ENCODE measurements at places on chromosomes 7 and 10.

DNA sequence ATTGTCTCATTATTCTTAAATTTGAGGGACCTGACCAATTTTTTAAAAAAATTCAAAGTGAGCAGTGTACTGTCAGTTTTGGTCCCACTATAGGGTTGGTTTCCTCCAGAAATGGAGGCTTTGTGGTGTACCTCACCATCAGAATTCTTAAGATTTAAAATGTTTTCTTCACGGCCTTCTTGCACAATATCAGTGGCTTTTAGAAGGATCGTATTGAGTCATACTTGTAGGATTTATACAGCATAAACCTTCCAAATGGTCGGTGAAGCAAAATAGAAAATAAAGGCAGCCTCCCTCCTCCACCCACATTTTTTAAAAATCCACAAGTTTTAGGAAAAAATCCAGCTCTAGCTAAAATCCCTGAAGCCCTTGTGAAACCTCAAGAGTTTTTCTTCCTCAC is 126.4 kb downstream of the RNLS start:
- DNase-seq = no peak

DNA sequence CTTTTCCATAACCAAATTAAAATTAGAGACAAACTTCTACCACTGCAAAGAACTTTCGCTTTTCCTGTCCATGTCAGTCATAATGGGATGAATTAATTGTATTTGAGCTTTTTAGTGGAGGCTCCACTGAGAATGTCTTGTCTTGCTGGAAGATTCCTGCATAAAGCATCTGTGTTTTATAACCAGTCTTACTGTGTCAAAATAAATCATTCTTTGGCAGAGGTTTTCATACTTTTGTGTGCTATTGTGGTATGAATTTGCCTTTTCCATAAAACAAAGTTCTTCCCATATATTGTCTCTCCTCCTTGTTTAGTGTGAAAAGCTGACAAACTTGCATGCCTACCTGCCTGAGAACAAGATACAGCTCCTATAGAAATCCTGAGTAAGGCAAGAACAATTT is 124.8 kb upstream of the CCDC6 start:
- no peak for DNase-seq

DNA sequence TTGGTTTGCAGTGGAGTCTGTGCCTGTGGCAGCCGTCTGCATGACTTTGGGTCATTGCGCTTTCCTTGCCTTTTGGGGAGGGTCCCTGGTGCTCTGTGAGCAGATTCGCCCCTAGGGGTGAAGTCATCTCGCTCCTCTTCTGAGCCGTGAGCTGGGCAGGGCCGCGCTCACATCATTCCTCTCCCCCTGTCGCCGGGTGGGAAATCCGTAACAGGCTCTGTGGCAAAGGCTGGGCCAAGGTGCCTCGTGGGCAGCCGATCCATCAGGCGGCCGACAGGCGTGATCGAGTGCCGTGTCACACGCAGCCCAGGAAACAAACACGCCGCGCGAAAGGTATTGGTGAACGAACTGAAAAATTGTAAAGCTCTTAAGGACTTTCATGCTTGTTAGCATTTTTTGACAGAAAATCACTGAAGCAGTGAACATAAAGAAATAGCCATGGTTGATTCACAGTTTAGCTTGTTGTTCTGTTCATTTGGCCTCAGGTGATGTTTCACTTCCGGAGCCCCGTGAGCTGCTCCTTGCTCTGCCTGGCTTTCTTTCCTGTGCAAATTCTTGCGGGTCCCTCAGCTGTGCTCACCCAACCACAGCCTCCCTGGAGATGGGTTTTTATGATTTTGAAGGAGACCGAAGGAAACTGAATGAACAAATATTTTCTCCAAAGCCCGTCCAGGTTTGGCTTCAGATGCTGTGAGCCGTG is 122.1 kb downstream of the NKX6-2 start:
- DNase-seq = no peak

DNA sequence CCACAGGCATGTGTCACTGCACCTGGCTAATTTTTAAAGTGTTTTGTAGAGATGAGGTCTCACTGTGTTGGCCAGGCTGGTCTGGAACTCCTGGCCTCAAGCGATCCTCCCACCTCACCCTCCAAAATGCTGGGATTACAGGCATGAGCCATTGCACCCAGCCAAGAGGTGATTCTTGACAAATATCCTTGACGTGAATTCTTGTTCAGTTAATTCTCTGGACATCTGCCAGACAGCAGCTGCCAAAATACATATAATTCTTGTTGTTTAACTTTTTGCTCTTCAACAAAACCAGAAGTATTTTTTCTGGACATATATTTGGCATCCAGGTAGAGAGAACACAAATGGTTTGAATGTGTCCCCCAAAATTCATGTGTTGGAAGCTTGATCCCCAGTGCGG is 3.2 kb downstream of the ACADSB start:
- no peak for DNase-seq

- DNase-seq = no peak
Observed at GRCh38 chr10:34184397-34184796, 630.7 kb downstream of the PARD3 start.

DNA sequence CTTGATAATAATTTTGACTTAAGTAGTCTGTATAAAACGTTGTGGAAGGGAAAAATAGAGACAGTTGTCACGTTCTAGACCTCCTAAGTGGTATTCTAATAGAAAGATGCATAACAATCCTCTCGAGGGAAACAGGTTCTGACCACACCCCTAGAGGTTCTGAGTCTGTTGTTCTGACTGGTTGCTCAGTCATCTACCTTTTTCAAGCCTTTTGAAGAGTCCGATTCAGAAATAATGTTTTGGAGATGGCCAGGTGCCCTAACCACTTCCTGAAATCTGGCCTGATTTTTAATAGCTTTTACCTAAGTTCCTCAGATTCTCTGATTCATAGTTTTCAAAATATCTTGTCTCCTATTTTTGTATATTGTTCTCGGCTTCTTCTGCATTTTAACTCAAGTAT is 175.6 kb downstream of the HDAC9 start:
- no peak for DNase-seq

DNA sequence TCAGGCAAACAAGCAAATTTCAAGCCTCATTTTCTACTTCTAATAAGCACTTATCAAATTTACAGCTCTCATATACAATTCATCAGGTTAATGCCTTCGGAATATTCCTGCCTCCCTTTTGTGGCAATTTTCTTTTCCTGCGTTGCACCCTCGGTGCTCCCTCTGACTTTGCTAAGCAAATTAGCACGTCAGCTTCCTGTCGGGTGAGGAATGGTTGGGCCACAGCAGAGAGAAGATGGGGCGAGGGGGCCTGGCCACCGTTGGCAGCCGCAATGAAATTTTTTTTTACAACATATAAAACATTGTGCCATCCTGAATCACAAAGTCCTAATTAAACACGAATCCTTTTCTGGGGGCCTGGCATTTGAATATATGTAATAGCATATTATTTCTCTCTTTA is 28.1 kb downstream of the ELFN1 start:
- no peak for DNase-seq

- DNase-seq = peak; percentile 13
Observed at GRCh38 chr7:76260171-76260703, 42.2 kb upstream of the HSPB1 start.

GRCh38 chr10:125407000-125407502 is 246.7 kb upstream of the CTBP2 start:
- DNase-seq = no peak

DNA sequence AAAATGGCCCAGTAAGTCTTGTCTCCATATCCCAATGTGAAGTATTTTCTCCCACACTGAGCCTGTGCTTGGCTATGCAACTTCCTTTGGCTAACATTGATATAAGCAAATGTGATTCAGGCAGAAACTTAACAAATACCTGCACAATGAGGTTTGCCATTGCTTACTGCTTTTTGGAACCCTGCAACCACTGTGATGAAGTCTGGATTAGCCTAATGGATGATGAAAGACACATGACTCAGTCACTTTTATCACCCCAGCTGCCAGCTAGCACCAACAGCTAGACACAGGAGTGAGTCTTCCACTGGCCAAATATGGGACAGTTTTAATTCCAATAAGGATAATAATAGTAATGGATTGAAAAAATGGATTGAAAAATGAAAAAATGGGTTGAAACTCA is 854.5 kb downstream of the GRM8 start:
- no peak for DNase-seq

- DNase-seq = no peak
Observed at GRCh38 chr7:45143616-45144015, 14.0 kb upstream of the RAMP3 start.

- no peak for DNase-seq
Observed at GRCh38 chr7:154871507-154871906, 131.4 kb downstream of the PAXIP1 start.

DNA sequence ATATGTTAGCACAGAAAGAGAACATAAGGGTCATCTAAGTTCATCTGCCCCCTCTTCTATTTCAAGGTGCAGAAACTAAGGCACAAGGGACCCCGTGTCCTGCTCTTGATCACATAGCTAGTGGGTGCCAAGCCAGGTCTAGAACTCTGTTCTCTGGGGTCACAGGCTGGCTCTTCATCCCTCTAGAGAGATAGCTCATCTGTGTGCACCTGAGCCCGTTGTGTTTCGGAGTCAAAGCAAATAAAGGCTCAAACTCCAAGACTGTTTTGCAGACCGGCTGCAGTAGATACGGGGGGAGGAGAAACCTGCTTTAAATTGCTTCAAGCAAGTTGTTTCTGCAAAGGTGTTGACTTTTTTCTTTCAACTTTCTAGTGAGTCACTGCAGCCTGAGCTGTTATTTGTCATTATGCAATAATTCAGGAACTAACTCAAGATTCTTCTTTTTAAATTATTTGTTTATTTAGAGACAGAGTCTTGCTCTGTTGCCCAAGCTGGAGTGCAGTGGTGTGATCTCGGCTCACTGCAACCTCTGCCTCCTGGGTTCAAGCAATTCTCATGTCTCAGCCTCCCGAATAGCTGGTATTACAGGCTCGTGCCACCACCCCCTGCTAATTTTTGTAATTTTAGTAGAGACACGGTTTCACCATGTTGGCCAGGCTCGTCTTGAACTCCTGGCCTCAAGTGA is 6.5 kb downstream of the BLVRA start:
- no peak for DNase-seq

DNA sequence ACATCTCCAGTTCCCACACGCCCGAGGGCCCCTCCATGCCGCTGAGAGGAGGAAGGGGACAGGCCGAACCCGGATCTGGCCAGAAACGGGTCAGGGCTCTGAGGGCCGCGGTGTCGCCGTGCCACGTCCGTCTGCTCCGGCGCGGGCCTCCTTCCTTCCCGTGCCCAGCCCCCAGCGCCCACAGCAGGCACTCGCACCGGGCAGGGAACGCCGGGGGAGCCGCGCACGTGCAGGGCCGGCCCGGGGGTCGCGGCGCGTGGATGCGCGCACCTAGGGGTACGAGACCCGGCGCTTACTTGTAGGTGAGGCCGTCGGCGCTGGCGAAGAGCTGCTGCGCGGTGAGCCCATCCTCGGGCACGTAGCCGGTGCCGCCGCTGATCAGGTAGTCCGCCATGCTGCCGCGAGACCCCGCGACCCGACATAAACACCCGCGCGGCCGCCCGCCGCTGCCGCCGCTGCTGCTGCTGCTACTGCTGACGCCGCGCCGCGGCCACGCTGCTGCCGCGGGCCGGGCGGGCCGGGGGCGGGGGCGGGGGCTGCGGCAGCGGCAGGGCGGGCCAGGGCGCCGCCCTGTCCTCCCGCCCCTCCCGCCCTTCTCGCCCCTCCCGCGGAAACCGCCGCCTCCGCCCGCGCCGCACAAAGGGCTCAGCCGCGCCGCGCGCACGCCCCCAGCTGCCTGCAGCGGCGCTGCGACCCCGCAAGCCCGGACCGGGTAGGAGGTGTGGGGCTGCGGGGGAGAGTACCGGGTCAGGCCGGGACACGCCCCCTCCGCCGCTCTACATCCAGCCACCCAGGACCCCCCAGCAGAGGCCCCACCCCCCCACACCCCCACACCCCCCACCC is 4.1 kb downstream of the IMPDH1 start:
- DNase-seq = peak; percentile 54

- no peak for DNase-seq
Observed at GRCh38 chr7:76282344-76283253, 19.9 kb upstream of the HSPB1 start.
